Hypothalamus (tissue), 51 donors: ENCODE measurements at places on chromosomes 2 and 18.

DNA sequence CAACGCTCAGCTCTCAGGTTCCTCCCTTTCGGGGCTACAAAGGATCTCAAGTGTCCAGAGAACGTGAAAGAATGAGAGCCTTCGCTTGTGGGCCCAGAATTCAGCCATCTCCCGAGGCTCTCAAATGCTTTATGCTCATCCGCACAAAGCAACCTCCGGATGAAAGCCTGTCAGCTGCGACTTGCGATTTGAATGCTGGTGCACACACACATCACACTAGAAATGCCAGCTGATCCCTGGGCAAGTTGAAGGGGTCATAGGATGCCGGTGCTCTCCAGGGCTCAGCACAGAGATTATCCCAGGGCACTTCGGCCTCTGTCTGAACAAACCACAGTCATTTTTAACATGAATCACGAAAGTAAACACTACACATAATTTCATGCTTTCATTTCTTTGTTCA, 141.8 kb upstream of the MYT1L start:
- no peak for DNase-seq

GRCh38 chr2:118779362-118779761, 68.1 kb downstream of the EN1 start:
- DNase-seq: no peak

DNA sequence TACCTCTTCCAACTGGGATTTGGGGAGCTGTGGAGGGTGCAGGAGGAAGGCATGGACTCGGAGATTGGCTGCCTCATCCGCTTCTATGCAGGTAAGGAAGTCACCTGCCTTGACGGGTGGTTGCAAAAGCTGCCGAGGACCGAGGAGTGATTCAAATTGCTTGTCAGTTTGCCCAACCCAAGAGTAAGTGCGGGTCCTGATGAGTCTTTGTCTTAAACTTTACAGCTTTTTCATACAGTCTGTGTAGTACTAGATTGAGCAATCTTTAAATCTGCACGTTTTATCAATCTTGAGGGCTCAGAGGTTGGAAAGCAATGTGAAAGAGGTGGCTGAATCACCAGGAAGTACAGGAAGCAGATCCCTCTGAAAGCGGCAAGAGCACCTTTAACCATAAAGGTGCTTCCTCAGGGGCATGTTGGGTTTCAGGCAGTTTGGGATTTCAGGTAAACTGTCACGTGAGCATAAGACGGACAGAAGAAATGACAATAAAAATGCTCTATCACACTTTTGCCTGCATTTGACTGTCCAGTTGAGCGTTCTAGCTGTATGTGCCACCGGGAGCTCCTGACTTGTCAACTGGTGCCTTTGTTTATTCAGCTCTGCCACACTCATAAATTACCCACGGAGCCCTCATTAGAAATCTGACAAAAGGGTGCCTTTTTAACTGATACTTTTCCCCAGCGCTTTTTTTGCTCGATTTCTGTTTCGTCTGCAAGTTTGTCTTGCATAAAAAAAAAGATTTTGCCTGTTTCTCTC, 2.0 kb downstream of the PHLPP1 start:
- peak; percentile 88 for DNase-seq

DNA sequence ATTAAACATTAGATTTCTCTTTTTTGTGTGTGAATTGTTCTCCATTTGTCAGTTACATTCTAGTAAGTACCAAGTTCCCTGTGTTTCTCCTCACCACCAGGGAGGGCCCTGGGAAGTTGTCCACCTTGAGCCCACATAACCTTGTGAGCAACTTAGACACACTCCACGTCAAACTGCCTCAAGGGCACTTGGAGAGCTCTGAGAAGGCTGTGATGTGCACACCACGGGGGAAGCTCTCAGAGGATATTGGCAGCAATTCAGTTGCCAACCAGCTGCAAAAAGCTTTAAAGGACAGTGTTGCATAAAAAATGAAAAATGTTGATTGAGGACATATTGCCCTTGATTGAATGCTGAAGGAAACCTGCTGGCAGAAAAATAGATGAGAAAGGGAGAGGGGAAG, 743.6 kb downstream of the RNF144A start:
- DNase-seq: no peak

DNA sequence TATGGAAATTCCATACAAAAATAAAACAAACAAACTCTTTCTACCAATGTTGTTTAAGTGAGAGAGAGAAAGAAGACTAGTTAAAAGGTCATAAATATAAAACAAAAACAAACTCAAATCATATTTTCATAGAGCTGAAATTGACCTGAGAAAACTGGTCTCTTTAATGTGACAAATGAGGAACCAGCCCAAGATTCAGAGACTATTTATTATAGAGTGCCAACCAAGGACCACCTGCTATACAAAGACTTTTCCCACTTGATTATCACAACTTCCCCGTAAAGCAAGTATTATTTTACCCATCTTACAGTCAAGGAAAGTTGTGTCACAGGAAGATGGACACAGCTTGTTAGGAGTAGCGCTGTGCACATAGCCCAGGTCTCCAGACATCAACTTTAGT, 13.3 kb downstream of the ANKRD44 start:
- DNase-seq: no peak

DNA sequence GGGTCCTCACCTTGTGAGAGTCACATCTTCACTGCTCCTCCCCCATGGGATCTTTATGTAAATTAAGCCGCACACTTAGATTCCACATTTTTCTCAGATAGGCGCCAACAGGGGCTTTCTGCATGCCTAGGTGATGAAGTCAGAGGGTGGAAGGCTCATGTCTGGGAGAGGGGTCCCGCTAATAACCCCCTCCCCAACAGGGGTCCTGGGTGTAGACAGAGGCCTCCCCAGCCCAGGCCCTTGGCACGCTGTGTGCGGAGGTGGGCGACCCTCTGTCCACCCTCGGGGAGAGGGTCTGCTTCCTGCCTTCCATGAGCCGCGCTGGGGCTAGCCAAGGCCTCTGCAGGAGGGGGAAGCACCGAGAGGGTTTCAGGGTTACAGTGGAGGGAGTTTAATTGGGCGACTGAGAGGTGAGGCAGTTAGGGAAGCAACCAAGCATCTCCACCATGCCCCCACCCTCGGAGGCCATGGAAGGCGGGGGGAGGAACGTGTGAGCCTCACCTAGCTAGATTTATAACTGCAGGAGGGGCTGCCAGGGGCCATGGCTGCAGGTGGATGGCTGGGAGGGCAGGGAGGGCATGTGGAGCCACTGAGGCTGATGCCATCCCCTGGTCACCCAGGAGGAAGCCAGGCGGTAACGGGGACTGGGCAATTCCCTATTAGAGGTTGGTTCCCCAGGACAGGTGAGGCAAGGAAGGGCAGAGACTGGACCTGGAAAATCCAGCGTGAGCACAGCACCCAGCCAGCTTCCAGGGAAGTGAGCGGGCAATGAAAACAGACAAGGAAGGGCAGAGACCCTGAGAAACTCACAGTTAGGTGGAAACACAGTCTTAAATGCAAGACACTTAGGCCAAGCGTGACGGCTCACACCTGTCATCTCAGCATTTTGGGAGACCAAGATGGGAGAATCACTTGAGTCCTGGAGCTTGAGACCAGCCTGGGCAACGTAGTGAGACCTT, 7.7 kb upstream of the PXDN start:
- no peak for DNase-seq

DNA sequence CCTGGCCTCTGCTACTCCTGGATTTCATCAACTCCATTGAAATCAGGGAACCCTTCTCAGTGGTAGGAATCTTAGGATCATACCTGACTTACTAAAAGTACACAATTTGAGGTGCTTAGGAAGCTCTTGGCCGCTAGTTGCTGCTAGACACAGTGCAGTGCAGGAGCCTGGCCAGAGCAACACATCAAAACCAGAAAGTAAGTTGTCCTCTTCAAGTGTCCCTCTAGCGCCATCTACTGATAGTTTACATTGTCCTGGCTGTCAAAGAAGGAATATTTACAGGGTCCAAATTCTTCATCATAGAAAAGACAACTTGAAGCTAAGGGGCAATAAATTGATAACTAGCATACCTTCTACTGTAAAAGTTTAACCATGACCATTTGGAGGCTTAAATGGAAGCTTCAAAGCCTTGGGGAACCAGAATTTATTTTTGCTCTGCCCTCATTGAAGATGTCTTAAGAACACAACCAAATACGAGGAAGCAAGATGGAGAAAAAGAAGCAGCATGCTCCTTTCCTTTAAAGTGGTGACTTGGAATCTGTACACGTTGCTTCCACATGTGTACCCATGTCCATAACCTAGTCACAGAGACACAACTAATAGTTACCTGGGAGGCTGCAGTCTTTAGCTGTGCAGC, 889.1 kb upstream of the GCFC2 start:
- peak; percentile 55 for DNase-seq

GRCh38 chr2:176122052-176122682, 352 bp upstream of the HOXD9 start:
- no peak for DNase-seq

DNA sequence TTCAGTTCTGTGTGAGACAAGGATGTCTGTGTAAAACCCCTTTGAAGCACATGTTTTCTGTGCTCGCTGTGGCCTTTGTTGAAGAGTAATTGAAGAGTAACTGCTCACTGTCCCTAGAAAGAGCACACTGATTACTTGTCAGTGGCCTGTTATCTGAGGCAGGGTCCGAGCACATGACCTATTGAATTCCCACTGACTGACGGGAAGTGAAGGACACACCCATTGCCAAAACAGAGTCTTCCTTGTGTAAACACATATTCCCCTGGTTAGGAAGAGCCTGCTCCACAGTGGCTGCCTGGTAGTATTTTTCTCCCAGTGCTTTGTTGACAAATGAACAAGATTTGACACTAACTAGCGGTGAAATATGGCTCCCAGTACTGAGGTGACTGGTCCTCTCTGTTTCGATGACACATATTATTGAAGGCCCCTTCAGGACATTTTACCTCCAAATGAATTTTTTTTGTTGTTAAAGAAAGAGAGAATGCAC, 148.5 kb upstream of the GYPC start:
- DNase-seq: no peak

DNA sequence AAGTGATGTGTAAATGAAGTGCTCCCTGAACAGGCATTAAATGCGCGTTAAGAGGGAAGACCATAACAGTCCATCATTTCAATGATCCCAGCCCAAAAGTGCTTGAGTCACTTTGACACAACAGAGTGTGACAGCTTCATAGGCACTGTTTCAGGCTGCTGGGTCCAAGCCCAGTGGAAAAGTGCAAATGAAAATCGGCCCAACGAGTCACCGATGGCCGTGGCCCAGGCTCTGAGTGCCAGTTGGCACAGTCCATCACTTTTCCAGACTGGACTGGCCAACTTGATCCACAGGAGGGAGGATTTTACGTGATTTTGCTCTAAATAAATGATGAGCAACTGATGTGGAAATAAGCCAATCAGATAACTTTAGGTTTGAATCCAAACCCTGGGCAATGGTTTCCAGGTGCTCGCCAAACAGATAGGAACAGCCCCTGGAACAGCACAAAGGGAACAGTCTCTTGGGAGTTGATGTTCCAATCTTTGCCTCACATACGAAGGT, 114.0 kb downstream of the SP3 start:
- peak; percentile 6 for DNase-seq

GRCh38 chr2:68435615-68436014, 31.5 kb downstream of the FBXO48 start:
- DNase-seq: no peak

GRCh38 chr2:85323351-85323987, 4.3 kb downstream of the TGOLN2 start:
- DNase-seq: no peak

DNA sequence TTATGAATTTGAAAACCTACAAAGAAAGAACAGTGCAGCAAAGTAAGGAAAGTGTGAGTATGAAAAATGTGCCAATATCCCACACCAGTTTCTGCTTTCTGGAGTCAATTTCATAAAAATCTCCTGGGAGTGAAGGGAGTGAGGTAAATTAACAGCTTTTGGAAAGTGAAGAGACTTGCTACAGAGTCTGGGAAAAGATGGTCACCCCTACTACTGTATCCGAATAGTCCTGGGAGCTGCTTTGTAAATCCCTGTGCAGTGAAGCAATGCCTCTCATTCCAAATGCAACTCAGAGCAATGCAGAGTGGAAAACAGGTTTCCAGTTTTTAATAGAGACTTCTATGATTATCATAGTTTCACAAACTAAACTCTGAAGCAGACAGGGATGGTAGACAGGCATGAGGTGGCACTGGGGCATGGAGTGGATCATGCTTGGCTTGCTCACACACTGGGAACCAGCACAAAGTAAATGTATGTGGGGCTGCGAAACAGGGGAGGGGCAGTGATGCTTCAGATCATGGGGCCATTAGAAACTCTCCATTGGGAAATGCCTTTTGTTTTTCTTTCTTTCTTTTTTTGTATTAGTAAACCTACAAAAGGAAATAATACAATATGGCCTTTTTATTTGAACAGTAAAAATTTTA, 10.6 kb downstream of the COL5A2 start:
- no peak for DNase-seq

- DNase-seq: no peak
Measured at GRCh38 chr18:55252901-55253300, 293.6 kb upstream of the CCDC68 start.

- no peak for DNase-seq
Measured at GRCh38 chr2:7040547-7040946, 123.3 kb downstream of the RNF144A start.

- no peak for DNase-seq
Measured at GRCh38 chr2:163252199-163252598, 413.6 kb upstream of the KCNH7 start.

GRCh38 chr2:1227274-1227900, 185.9 kb upstream of the TPO start:
- DNase-seq: no peak

GRCh38 chr2:45614330-45614729, 3.3 kb upstream of the SRBD1 start:
- no peak for DNase-seq

DNA sequence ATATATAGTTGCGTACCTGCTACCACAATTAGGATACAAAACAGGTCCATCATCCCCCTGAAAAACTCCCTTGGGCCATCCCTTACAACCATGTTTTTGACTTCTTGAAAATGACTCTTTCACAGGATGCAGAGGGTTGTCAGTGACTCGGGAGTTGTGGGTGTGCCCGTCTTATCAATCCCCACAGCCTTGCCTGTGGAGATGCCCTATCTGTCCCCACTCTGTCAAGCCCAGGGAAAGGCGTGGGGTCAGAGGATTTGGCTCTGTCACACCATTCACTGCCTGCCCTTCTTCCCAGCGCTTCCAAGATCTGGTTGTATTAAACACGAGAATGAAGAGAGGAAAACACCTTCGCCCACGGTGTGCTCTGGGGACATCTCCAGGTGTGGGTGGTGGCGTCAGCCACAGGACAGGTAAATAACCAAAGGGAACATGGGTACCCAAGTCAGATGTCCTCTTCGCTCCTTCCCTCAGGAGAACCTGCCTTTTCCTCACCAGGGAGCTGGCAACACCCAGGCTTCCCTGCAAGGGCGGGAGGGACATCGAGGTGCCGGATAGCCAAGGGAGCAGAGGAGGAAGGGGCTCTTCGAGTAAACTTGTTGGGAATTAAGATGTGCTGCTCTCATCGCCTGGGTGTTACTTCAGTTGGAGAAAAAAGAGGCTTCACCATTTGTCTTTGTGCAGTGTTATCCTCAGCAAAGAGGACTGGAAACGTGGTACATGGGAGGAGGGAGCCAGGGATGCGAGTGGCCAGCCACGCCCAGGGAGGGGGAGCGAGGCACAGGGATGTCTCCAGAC, 100.3 kb downstream of the B3GNT2 start:
- DNase-seq: no peak

GRCh38 chr2:229910832-229911412, 10.9 kb downstream of the TRIP12 start:
- no peak for DNase-seq

GRCh38 chr2:156350374-156351142, 18.0 kb upstream of the NR4A2 start:
- DNase-seq: no peak
